ENCODE measurements at places on chromosomes 13 and 19.
A peak's percentile ranks its signal among the peaks of the same experiment; 100 is the strongest.

GRCh38 chr13:95300625-95301182 is 547 bp downstream of the ABCC4 start:
- peak; percentile 60 for DNase-seq

DNA sequence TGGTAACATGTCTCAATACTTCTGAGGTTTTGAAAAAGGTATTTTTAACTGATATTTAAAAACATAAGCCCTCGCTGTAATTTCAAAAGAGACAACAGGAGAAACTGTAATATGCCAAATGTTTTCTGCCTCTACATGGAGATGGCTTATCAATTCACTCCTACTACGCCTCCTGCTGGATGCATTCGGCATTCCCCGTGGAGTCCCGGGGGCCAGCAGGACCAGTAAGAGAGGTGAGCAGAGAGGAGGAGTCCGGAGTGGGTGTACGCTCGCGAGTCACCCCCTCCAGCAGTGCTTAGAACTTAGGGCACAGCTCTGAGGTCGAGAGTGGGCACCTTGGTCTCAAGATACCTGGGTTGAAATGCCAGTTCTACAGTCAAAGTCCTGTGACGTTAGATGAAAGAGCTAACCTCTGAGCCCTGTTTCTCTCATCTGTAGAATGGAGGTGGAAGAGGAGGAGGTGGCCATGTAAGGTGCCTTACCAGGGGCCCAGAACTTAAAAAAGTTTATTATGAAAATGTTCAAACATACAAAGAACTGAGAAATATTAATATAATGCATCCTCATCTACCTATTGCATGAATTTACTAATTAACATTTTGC is 110.2 kb downstream of the STK24 start:
- peak; percentile 58 for DNase-seq

- no peak for DNase-seq
Measured at GRCh38 chr13:33761740-33762139, 56.2 kb upstream of the RFC3 start.

- DNase-seq = no peak
Measured at GRCh38 chr13:26980099-26981031, 191.2 kb downstream of the USP12 start.

DNA sequence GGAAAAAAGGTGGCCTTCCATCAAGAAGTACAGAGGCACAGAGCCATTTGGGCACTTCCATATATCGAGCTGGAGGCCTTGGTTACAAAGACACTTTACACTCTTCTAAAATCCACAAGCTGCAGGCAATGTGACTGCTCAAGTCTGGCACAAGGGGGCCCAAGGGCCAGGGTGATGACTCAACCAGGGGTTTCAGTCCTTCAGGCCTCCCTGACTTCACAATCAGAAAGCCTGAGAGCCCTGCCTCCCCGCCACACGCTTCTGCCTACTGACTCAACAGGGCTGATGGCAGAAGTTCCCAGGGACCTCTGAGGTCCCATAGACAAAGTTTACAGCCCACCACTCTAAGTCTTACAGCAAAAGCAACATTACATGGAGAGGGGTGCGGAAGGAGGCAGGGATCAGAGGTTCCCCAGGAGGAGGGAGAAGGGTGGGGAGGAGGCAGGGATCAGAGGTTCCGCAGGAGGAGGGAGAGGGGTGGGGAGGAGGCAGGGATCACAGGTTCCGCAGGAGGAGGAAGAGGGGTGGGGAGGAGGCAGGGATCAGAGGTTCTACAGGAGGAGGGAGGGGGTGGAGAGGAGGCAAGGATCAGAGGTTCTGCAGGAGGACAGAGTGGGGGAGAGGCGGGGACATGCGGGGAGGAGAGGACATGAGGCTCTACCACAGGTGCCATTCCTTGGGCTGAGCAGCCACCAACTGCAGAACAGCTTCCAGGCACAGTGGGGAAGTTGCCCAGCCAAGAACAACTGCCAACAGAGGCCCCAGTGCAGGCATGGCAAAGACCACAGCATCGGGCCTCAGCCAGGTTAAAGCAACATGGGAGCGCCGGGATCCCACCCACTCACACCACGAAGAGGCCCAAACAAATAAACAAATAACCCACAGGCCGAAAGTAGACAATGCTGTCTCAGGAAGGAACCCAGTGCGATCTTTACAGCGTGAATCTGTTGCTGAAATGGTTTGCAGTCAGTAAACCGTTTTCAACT is 52.0 kb downstream of the SLC7A1 start:
- DNase-seq = peak; percentile 23

DNA sequence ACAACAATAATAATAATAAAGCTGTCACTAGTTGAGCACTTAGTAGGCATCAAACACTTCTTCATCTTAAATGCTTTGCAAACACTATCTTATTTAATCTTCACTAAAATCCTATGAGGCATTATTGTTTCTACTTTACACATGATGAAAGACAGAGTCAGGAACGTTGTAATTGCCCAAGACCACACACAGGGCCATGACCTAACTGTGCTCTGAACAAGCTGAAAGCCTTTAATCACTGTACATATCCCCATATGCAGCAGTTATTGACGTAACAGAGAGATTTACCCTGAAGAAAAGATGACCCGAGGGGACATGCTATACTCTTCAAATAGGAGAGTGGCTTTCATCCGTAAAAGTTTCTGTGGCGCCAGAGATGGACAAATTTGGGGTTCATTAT is 53.0 kb downstream of the SACS start:
- DNase-seq = no peak

- DNase-seq = no peak
Measured at GRCh38 chr19:18234194-18234593, 8.0 kb upstream of the PDE4C start.

DNA sequence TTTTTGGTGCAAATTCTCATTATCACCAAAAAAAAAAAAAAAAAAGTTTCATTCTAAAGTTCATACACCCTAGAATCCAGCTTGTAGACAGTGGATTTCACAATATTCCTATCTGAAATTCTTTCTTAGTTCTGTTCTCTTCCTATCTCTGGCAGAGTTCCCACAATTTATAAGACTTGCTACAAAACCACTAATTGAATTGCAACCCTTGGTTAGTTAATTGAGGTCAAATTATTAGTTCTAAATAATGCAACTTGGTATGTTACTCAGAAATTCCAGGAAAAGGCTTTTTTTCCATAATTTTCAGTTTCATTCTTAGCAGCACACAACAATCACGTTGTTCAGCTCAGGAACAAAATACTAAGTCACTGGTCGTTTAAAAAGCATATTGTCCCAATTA is 58.5 kb downstream of the SPATA13 start:
- no peak for DNase-seq

- no peak for DNase-seq
Measured at GRCh38 chr13:43838909-43839308, 40.6 kb downstream of the CCDC122 start.

DNA sequence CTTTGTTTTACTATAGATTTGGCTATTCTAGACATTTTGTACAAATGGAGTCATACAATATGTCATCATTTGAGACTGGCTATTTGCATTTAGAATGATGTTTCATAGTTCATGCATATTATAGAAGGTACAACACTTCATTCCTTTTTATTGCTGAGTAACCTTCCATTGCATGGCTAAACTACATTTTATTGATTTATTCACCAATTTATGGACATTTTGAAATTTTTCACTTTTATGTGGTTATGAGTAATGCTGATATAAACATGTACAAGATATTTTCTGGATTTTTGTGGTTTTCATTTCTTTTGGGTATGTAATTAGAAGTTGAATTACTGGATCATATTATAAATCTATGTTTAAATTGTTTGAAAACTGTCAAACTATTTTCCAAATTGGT is 710.3 kb upstream of the SLITRK5 start:
- no peak for DNase-seq

GRCh38 chr13:40152145-40152544 is 496.7 kb downstream of the COG6 start:
- no peak for DNase-seq

GRCh38 chr19:5911366-5911765 is 2.7 kb upstream of the CAPS start:
- DNase-seq = no peak

- DNase-seq = peak; percentile 89
Measured at GRCh38 chr19:12789904-12790619, 1.2 kb upstream of the JUNB start.

DNA sequence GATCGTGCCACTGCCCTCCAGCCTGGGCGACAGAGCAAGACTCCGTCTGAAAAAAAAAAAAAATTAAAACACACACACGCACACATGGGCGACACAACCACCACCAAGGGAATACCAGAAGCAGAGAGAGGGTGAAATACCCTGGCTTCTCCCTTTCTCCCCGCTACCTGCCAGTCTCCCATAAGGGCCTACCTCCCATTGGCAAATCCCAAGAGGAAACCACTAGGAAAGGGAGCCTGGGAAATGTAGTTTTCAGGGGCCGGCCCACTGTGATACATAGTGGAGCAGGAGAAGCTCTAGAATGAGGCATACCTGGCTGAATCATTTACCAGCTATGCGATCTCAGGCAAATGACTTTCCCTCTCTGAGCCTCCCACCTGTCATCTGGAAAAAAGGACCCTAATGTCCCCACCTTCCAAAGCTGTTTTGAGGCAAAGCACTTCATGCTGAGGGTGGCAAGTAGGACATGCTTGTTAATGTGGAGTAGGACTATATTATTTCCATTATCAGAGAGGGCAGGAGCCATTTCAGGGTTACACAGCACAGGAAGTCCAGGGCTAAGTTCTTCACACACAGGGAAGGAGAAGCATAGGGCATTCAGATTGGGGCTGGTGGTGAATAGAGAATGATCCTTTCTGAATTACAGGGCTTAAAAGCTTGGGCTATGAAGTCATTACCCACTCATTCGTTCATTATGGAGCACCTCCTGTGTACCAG is 14.3 kb upstream of the HNRNPUL1 start:
- DNase-seq = no peak

DNA sequence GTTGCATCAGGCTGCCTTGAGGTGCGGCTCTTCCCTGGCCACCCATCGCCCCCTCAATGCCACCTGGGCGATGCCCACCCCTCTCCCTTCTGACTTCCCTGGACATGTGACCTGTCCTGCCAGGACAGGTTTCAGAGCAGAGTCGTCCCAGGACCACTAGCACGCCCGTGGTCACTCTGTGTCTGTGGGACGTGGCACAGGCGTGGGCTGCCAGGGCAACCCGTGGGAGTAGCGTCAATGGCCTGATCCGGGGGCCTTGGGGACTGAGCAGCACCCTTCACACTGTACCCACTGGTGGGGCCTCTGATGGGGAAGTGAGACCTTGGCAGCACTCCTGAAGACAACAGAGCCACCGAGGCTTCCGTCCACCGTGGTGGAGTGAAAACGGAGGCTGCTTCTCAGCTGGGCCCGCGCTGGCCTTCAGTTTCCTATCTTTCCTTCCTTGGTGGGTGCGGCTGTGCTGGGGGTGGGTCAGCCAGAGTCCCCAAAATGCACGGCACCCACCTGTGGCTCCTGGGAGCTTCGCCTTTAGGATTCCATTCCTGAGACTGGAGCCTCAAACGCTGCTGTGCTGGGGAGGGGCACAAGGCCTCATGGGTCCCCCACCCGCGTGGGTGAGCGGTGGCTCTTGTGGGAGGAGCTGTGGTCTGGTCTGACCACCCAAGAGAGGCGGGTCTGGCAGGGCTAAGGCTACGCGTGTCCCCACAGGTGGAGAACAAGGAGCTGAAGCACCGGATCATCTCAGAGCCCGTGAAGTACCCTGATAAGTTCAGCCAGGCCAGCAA is 26.7 kb upstream of the TMEM255B start:
- DNase-seq = no peak

DNA sequence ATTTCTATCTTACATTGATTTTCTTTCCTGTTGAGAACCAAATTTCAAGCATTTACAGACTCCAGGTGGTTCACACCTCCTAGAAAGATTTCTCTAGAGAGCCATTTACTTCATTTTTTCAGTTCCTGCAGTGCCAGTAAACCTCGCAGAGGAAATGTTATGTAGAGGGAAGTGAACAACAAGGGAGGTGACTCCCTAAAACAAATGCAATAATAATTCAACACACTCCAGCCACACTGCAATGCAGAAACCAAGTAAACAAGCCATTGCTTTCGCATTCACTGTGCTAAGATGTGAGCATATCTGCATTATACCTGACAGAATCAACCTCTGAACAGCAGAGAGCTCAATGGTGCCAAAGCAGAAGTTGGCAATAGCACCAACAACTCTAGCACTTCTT is 215.1 kb downstream of the RBM26 start:
- no peak for DNase-seq

- no peak for DNase-seq
Measured at GRCh38 chr13:53121131-53121773, 92.6 kb downstream of the OLFM4 start.

GRCh38 chr19:36010402-36010801 is 1.8 kb upstream of the SYNE4 start:
- DNase-seq = no peak

GRCh38 chr13:74026753-74027152 is 107.5 kb downstream of the KLF12 start:
- peak; percentile 82 for DNase-seq

GRCh38 chr13:32040052-32040642 is 8.6 kb downstream of the FRY start:
- DNase-seq = no peak

GRCh38 chr19:56086671-56087430 is 34.2 kb downstream of the ZNF787 start:
- no peak for DNase-seq

DNA sequence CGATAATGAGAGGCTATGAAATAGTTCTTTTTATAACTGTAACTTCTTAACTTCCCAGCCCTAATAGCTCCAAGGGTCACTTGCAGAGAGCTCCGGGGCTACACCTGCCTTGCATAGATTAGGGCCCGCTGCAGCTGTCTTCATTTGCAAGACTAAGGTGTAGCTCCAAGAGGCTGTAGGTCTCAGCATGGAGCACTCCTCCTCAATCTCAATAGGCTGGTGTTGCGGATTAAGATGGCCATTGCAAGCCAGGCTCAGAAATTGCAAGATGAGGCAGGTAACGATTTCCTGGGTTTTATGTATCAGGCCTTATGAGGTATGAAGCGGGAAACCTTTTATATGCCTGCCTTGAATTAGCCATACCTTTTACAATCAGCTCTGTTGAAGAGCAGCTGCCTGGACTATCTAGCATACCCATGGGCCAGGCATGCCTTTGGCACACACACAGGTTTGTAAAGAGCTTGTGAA is 185.7 kb downstream of the TM9SF2 start:
- no peak for DNase-seq

- DNase-seq = no peak
Measured at GRCh38 chr19:36265856-36266374, 51.0 kb downstream of the ZNF146 start.

DNA sequence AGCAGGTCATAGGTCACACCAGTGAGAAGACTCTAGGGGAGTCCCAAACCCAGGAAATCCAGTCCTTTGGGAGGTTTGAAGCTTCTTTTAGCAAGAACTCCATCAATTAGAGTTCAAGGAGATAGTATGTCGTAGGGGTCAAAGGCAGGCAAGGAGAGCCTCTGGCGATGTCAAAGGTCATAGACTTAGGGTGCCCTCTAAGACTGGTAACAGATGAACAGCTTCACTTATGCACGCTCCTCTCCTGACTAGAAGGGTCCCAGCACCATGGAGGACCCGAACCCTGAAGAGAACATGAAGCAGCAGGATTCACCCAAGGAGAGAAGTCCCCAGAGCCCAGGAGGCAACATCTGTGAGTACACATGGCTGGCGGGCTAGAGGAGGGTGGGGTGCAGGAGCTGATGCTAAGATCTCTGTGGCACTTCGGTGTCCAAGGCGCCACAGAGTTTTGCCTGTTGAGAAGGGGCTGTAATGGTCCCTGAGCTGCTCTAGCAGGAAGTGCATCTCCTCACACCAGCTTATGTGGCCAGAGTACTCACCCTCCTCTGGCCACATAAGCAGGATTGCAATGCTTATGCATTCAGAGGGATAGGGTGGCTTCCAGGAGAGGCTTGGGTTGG is 557 bp downstream of the ZNF576 start:
- DNase-seq = no peak

GRCh38 chr19:5292822-5293611 is 47.6 kb downstream of the PTPRS start:
- peak; percentile 71 for DNase-seq

- DNase-seq = no peak
Measured at GRCh38 chr19:709965-710571, 1.3 kb downstream of the PALM start.
